ENCODE measurements at places on chromosomes 1 and 21.

- DNase-seq: no peak
These were observed 21.8 kb downstream of the COA7 start for GRCh38 chr1:52676249-52676903.

DNA sequence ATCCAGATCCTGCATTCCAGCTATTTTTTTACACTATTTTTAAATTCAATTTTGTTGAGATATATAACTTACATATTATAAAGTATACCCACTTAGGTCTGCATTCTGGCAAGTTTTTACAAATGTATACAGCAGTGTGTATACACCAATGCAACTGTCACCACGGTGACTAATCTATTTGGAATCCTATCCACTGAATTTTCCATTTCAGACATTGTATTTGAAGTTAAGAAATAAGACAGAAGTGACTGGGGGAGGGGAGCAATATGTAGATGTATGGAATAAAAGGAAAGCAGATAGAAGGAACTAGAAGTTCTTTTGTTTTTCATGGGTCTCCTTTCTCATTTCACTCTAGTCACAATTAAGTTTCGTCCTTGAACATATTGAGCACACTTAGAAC lies 431.5 kb upstream of the CHRM3 start:
- no peak for DNase-seq

DNA sequence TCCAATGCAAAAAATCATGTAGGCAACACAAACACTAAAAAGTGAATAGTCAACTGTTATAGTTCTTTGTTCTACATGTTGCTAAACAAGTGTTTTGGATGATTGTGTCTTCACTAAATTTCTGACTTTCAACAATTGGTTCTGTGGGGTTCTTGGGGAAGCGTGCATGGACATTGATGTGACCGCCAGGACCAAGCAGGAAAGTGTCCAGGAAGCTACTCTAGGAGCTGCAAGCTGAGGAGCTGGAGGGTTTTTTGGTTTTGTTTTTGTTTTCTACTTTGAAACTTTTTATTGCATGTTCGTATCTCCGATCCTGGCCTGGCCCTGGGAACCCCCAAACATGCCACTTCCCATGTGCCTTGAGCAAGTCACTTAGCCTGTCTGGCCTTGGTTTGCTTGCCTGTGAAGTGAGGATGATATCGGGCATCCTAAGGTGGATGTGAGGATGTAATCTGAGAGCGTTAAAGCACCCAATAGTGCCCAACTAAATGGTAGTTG lies 8.0 kb downstream of the TMPRSS3 start:
- no peak for DNase-seq

- DNase-seq: no peak
These were observed 97.5 kb downstream of the DENND1B start for GRCh38 chr1:197677752-197678295.

DNA sequence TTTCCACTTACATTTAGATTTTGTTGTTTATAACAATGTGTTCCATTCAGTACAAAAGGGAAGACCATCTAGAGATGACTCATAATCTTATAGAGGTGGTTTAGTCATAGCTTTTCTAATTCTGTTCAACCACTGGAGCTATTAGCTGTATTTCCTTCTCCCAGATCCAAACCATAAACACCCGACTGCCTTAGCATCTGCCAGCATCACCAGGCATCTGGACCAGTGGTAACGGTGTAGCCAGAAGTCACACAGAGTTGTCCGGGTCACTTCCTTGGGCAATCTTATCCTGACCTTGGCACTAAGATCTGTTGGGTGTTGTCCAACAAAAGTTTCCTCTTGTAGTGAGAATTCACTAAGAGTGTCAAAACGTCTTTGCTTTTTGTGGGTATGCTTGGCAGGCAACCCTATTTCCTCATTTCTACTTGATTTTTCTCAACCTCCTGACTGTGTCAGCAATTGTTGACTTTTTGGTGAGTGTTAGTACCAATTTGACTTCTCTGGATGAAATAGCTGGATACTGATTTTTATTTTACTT lies 372.1 kb upstream of the B3GALT2 start:
- DNase-seq: no peak

- DNase-seq: no peak
These were observed 2.8 kb downstream of the STPG1 start for GRCh38 chr1:24410750-24411149.

GRCh38 chr21:40905251-40905650 lies 58.3 kb upstream of the DSCAM start:
- DNase-seq: no peak

GRCh38 chr1:28031173-28031572 lies 57.2 kb downstream of the EYA3 start:
- DNase-seq: no peak

Data from activated T-helper 1 cell treated with anti-CD3 and anti-CD28 coated beads, Interleukin-2, amount 50 U/mL, for 16 hours (primary cell).